Fibroblast of lung (primary cell): ENCODE measurements at places on chromosomes 7 and 10.

DNA sequence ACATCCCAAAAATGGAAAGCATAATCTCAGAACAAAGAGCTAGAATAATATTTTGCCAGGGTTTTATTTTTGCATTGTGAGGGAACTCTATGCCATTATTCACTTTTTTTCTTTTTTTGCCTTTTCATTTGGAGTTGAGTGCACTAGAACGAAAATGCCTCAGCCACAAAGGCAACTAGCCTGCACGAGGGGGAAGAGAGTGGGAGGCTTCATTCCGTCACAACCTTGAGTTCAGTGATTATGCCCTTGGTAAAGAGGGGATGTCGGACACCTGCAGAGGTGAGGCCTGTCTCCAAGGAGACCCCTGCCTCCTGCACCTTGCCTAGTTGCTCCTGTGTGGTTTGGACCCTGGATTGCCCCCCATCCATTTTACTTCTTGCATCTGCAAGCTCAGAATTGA lies 232.7 kb downstream of the TEX36 start:
- DNase-seq = no peak

GRCh38 chr10:58385784-58386112 lies 538 bp downstream of the TFAM start:
- DNase-seq = peak; percentile 9

GRCh38 chr10:5959142-5959541 lies 18.2 kb downstream of the IL15RA start:
- DNase-seq = no peak

- peak; percentile 90 for DNase-seq
Measured at GRCh38 chr10:50993771-50994251, 80.5 kb upstream of the PRKG1 start.

DNA sequence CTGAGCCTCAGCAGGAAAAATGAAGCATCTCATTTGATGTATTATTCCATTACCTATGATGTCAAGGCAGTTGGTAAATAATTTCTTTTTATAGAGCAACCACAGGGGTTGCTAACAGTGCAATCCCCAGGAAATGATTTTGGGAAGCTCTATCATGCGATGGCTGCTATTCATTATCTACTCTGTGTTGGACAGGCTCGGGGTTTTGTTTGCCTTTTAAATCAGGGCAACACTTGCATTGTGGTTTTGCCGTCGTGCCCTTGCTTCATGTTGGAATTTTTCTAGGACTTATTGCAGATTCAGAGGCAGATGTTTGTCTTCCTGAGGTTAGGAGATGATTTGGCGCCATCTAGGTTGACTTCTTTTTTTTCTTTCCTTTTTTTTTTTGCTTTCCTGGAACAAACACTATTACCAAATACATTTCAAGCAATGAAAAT lies 128.4 kb downstream of the BICC1 start:
- DNase-seq = peak; percentile 99

DNA sequence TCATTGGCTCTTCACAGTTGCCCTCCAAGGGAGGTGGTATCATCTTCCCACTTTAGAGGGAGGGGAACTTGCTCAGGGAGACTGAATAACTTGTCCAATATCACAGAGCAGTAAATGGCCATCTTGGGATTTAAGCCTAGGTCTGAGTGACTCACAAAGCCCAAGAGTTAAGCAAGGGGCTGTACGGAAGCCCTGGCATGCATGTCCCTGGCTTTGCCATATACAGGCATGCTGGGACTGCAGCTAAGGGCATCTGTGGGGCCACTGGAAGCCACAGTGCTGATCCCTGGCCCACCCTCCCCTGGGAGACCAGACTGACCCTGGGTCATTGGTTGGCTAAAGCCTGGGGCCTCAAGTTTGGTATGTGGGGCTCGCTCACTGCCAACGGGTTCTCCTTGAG lies 3.1 kb downstream of the VSIR start:
- DNase-seq = no peak

DNA sequence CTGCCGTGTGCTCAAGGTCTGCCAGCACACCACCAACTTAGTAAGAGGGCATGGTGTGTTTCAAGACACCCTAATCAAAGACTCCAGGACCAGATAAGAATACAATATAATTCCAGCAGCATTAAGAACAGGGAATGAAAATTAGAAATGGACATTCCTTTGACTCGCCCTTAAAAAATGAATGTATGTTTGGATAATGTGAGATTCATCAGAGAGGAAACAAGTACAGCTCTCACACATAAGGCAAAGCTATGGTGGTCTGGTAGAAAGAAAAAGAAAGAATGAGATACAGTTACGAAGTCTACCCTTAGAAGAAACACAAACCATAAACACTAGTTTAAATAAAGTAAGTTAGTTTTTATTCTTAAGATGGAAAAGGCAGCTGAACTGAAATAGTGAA lies 174.8 kb upstream of the ANK3 start:
- DNase-seq = peak; percentile 5

DNA sequence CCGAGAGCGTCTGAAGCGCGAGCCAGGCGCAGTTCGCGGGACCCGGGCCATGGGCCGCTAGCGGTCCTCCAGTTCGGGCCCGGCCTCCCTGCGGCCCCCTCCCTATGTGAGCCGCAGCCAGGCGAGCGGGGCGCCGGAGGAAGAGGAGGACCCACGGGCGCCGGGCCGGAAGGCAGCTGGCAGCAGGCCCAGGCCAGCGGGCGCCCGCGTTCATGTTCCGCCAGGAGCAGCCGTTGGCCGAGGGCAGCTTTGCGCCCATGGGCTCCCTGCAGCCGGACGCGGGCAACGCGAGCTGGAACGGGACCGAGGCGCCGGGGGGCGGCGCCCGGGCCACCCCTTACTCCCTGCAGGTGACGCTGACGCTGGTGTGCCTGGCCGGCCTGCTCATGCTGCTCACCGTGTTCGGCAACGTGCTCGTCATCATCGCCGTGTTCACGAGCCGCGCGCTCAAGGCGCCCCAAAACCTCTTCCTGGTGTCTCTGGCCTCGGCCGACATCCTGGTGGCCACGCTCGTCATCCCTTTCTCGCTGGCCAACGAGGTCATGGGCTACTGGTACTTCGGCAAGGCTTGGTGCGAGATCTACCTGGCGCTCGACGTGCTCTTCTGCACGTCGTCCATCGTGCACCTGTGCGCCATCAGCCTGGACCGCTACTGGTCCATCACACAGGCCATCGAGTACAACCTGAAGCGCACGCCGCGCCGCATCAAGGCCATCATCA lies 1.1 kb downstream of the ADRA2A start:
- no peak for DNase-seq

- peak; percentile 100 for DNase-seq
Measured at GRCh38 chr7:81684514-81685269, 85.2 kb downstream of the HGF start.

DNA sequence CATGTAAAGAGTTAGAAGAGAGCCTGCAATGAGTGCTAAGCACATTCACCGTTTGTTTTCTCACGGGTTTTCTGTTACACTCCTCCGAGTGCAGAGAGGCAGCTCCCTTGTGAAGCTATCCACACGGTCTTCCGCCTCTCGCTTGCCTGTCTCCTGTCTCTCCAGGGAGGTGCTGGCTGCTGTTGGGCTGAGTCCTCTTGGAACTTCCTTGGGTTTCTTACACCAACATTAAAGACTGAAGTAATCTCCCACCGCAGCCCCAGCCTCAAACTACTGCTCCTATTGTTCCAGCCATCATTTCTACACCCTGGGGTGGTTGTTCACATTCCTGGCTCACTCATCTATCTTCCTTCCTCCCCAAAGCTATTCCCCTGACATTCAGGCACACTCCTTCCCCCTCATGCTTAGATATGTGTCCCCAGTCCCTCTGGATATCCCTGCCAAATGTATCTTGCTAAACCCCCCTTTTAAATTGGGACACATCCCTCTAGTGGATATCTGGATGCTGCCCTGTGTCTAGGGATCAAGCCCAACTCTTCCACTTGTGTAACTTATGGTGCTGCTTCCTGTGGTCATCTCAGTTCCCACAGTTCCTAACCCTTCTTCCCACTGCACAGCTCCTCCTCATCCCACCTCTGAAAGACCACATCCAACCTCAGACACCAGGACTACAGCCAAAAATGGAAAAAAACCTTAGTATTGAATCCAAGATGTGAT lies 14.1 kb downstream of the ESYT2 start:
- peak; percentile 58 for DNase-seq

DNA sequence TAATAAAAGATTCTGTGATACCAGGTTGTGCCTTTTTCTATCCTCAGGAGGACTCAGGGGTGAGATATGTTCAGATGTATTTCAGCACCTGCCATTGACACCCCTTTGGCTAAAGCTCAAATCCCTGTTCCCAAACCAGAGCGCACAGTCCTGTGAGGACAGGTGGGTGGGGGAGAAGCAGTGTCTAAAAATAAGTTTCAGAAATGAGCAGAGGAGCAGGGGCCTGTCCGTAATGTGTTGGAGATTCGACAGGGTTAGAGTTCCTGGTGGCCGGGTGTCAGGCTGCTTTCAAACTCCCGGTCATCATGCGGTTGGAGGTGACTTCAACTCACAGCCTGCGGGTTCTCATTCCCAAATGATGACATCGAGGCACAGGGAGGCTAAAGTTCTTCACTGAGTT lies 211.5 kb downstream of the KLF6 start:
- no peak for DNase-seq

DNA sequence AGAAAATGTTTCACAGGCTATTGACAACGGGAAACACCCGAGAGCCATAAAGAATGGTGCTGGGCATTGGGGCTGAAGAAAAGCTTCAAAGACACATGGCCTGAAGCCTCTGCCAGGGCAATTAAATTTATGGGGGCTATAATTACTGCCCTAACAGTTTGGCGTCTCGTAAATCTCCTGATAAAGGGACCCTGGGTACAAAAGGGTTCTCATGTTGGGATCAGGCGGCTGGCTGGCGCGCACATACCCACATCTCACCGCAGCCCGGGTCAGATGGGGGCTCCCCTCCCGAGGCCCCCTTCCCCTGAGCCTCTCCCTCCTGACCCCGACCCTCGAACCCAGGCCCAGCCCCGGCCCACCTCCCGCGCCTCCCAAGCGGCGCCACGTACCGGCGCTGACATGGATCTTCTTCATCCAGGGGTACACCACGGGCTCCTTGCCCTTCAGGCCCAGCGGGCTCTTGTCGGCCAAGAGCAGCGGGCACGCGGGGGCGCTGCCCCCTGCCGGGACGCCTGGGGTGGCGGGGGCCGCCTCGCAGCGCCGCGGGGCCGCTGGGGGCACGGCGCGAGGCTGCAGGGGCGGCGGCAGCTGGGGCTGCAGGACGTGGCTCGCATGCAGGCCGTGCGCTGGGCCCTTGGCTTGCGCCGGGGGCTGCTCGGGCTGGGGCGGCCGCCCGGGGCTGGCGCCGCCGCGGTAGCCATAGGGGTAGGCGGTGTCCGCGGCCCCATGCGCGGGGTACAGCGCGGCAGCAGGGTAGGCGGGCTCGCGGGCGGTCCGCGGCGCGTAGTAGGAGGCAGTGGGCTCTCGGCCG lies 623 bp downstream of the HOXA4 start:
- DNase-seq = no peak

- no peak for DNase-seq
Measured at GRCh38 chr7:25832456-25832855, 319.5 kb upstream of the NFE2L3 start.

DNA sequence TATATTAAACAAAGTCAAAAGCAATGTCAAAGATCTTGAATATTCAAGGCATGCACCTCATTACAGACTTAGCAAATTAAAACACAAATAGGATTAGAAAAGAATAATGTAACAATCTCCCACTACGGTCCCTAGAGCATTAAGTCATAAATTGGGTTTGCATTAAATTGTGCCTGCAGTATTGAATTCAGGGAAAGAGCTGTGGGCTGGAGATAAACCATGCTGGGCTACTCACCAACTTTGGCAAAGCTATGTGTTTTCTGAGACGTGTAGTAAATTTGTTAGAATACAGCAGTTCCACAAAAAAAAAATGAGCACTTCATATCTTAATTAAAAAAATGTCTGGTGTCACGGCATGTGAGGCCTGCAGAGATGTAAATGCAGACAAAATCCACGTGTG lies 241.6 kb downstream of the SNX10 start:
- DNase-seq = no peak

DNA sequence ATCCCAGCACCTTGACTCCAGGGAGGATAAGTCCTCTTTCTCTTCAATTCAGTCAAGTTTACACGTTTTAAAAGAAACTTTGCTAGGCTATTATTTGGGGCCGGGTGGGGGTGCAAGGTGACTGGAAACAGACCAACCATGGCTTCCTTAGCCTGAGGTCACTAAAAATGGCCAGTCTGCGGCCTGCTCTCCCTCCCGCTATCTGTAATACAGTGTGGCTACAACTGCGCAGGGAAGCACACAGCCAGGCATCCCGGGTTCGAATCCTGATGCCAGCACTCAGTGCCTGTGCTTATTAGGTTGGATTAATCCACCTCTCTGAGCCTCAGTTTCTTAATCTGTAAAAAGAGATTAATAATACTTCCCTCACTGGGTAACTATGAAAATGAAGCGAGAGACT lies 19.5 kb downstream of the ATP6V1F start:
- no peak for DNase-seq

DNA sequence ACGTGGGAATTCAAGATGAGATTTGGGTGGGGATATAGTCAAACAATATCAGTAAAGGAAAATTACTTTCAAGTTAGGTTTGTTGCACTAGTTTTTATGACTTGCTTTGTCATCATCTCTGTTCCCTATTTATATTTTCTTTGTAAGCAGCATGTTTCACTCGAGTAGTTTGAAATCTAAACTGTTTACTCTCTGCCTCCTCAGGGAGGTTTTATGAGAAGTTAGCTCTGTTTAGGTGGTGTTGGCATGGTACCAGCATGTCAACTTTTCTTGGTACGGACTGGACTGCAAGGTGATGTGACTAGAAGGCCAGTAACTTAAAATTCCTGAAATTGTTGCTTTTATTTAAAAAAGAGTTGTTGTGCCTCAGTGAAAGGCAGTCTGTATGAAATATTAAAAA lies 59.2 kb upstream of the MTPN start:
- DNase-seq = no peak

GRCh38 chr10:103783681-103784080 lies 71.7 kb downstream of the SH3PXD2A start:
- no peak for DNase-seq

- no peak for DNase-seq
Measured at GRCh38 chr7:149778327-149778637, 4.9 kb upstream of the ZNF467 start.

- DNase-seq = no peak
Measured at GRCh38 chr10:94186722-94187121, 176.0 kb downstream of the NOC3L start.

GRCh38 chr10:113139699-113140098 lies 189.7 kb downstream of the TCF7L2 start:
- peak; percentile 27 for DNase-seq

- DNase-seq = no peak
Measured at GRCh38 chr10:116542007-116542677, 3.6 kb upstream of the PNLIP start.

DNA sequence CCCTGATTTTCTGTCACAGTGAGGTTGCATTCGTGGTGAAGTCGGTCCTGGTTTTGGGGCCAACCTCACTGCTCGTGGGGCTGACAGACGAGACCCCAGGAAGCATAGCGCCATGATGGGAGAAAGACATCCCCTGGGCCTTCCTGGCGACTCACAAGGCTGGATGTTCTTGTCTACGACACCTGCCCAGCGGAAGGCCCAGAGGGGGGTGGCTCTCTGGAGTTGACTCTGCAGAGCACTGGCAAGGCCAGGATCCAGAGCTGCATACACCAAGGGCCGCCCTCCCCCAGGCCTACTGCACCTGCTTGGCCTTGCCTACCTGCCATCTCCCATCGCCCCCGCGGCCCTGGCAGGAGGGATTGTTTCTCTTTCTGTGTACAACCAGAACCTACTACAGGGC lies 608.9 kb downstream of the PTPRN2 start:
- no peak for DNase-seq
